ENCODE measurements at places on chromosomes 4 and X.

- DNase-seq: no peak
Measured at GRCh38 chr4:35695003-35695402, 549.3 kb downstream of the ARAP2 start.

DNA sequence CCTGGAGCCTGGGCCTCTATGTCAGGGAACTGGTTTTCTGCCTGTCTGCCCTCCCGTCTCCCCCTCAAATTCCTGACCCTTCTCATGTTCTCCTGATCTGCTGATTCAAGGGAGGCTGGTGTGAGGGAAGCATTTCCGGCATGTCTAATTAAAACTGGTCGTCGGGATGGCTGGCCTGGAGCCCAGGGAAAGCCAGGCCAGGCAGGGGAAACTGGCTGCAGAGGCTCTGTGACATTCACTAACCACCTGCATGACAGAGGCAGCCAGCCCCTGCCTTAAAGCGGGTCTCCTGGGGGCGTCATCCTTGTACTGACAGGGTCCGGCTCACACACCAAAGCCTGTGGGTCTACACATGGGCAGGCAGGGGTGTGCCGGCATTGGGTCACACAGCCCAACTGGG, 35.2 kb downstream of the ABLIM2 start:
- no peak for DNase-seq

DNA sequence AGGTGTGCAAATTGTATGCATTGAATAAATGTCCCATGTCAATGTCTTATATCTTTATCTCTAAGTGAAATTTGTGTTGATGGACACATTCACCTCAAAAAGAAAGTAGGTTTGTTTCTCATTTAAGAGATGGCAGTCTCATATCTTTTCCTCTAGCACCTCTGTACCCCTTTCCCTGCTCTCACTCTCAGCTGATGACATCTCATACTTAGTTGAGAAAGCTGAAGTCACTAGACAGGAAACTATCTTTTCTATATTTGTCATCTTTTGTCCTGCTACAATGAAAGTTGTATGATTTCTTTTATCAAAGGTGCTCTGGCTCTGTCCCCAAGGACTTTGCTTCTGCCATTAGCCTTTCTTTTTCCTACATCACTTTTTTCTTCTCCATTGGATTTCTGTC, 84.0 kb upstream of the GRPR start:
- no peak for DNase-seq

- no peak for DNase-seq
Measured at GRCh38 chr4:153233761-153234371, 29.6 kb downstream of the TRIM2 start.

- no peak for DNase-seq
Measured at GRCh38 chr4:99400831-99401230, 34.3 kb downstream of the ADH7 start.

- DNase-seq: no peak
Measured at GRCh38 chr4:128916832-128917231, 107.3 kb downstream of the JADE1 start.

GRCh38 chrX:129637217-129638109, 17.3 kb downstream of the APLN start:
- DNase-seq: no peak

DNA sequence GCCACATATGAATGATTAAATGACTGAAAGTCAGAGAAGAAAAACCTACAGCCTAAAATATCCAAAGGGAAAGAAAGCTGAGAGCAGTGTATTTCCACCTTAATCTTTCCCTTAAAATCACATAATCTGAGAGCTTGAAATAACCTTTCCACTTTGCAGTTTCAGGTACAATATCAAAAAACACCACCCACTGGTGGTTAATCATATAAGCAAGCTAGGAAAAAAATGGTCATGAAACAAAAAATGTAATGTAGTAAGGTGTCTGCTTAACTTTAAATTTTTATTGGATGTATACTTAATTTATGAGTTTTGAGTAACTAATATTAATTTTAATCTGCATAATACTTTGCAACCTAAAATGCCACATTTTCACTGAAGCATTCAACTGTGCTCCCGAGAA, 3.2 kb downstream of the PRDM5 start:
- DNase-seq: no peak

DNA sequence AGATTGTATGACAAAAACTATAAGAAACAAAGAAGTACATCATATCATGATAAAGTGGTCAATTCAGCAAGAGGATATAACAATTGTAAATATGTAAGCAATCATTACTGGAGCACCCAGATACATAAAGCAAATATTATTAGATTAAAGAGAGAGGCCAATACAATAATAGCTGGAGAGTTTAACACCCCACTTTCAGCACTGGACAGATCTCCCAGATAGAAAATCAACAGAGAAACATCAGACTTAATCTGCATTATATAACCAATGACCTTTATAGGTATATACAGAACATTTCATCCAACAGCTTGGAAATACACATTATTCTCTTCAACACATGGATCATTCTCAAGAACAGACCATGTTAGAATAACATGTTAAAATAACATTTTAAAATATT, 128.4 kb downstream of the SPOCK3 start:
- DNase-seq: no peak

DNA sequence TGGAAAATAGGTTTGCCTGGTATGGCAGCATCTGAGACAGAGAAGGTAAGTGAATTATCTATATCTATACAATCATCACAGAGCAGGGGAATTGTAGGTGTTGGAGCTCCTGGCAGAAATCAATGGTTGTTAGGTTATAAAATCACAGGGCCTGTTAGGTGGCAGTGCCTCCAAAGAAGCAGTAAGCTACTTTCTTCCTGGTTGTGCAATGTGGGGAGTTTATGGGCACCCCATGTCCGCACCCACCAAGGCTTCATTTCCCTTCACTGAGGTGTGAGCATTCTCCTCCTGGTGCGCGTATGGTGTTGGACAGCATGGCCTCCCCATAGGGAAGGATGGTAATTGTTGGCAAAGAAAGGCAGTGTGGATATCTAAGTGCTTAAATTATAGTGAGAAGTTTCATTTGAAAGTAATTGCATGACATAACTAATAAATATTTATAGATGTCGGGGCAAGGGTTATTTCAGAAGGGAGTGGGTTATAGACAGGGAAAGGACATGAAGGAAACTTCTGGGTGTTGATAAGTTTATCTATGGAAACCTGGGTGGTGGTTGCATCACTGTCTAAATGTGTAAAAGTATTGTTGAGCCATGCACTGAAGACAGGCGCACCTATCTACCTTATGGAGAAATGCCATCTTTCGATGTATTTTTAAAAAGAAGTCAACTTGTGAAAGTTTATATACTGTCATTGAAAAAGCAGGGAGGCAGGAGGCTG, 153.7 kb downstream of the FRAS1 start:
- DNase-seq: no peak
